Gastroesophageal sphincter (tissue), 4 donors: ENCODE measurements at places on chromosomes 12 and 14. TPM values are rescaled to one million over a fixed set of nuclear protein-coding genes. Genes with fewer than 3 reads are reported as not detected.

DNA sequence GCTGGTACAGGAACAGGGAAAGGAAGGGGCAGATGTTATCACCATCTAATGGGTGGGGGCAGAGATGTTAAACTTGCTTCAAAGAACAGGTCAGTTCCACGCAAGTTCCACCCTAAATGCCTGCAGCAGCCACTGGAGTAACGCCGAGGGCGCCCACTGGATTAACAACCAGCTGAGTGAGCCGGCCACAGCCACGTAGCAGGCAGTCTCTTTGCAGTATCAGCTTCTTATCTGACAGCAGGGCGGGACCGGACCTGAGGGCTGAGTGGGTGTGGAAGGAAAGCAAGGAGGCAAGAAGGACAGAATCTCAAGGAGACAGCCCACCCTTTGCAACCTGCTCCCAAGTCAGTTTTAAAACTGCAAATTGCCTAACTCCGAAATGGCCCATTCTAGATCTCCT, 38.4 kb upstream of the FOXN3 start:
- no peak overlapping the region for H3K27ac ChIP-seq
- no peaks in the 10 kb centered on the region for H3K36me3 ChIP-seq

DNA sequence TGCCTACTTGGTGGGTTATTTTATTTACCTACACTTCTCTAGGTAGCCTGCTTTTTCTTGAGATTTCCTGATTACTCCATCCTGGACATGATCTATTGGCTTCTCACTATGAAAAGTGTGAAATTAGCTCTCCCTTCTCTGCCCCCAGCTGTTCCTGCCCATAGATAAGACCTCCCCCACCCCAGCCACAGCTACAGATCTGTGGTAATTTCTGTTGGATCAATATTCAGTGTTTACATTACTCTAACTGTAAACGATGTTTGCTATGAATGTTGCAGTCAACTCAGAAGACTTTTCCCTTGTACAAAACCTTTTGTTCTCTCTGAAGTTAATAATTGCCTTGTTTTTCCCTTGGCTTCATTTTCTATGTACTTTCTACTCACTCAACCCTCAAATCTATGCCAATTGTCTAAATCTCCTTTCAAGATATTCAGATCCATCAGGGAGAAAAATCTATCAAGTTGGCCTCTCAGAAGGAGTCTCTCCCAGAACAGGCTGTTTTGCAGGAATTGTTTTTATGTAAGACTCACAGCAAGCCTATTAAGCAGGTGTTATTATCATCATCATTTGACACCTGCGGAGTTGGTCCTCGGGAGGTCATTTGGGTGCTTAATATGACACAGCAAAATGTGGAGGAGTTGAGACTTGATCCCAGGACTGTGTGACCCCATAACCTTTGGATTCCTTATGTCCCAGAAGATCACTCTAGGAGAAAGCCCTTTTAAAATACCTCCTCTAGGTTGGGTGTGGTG, 227.4 kb downstream of the SUDS3 start:
- peak overlapping the region; percentile 19 for H3K27ac ChIP-seq
- H3K36me3 ChIP-seq = no peaks in the 10 kb centered on the region
- H3K27me3 ChIP-seq = no peaks in the 10 kb centered on the region
- no peak overlapping the region for H3K4me3 ChIP-seq
- peaks cover 14% of the 10 kb centered on the region for H3K4me1 ChIP-seq

Gene TMPRSS12
- not detected for total RNA-seq

Gene CBLN3
- total RNA-seq = 2.2 TPM

GRCh38 chr12:78095623-78096022, 264.9 kb downstream of the NAV3 start:
- no peak overlapping the region for H3K4me3 ChIP-seq
- H3K27me3 ChIP-seq = no peaks in the 10 kb centered on the region
- ATAC-seq = no peak
